ENCODE measurements at places on chromosomes 2 and 18.

- DNase-seq: no peak
Observed at GRCh38 chr18:46040033-46040746, 31.9 kb downstream of the PSTPIP2 start.

DNA sequence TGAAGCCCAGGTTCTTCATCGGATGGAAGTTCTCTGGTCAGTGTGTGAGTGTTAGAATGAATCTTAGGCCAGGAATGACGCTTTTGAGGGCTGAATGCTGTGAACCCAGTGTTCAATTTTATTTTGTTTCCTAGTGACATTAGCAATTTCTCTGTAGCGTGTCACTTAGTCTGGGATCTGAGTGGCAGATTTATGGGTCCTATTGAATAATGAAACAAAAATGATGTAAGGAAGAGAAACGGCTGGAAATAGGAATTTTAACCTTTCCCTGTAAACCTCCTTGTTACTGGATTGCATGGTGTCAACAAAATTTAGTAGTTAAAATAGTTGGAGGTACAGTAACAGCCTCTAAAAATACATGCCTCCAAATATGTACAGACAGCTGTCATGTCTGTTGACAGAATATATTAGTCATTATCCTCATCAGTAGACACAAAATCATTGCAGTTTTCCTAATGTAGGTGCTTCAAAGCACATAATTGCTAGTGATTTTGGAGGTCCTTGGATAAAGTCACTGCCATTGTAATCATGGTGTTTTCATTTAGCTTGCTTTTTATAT lies 223.8 kb upstream of the SPRED2 start:
- no peak for DNase-seq

DNA sequence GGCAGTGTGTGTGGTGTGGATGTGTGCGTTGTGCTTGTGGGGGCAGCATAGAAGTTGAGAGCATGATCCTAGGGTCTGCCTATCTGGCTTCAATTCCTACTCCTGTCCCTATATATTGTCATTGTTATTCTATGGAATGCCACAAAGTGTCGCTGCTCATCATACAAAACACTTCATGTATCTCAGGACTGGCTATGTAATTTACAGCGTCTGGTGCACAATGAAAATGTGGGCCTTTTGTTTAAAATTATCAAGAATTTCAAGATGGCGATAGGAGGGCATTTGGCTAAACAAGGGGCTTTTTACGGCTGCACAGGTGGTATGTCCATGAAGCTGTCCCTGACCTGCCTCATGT lies 3.4 kb downstream of the SERPINB2 start:
- peak; percentile 24 for DNase-seq

DNA sequence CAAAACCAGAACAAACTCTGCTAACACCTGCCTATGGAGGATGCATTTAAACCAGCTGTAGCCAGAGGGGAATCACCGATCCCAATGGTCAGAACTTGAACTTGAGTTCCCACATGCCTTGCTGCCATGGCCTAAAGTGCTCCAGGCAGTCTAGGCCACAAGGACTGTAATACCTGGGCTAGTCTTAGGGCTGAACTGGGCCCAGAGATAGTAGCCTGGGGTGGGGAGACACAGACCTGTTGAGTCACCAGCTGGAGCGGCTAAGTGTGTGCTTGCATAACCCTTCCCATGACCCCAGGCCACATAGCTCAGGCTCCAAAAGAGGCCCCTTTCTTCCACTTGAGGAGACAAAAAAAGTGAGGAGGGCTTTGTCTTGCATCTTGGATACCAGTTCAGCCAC lies 515.0 kb upstream of the DDX18 start:
- DNase-seq: no peak

GRCh38 chr18:64972545-64972944 lies 778.3 kb upstream of the CDH7 start:
- no peak for DNase-seq

GRCh38 chr2:213157242-213157641 lies 5.8 kb upstream of the IKZF2 start:
- peak; percentile 31 for DNase-seq

DNA sequence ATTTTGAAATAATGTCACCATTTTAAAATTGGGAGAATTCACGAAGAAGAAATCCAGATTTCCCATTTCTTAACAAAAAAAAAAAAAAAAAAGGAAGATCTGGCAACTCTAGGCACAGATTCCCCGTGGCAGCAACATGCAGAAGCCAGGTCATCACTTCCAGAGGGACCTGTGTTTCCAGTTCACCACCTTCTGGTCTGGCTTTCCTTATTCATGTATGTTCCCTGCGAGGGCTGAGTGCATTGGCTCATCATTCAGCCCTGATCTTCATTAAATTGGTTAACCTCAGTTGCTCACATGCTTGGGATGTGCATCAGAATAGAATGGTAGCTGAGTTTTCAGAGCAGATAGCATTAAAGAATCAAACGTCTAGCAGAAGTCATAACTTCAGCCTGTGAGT lies 25.0 kb upstream of the MAP3K20 start:
- DNase-seq: no peak

GRCh38 chr2:72623481-72623880 lies 202.4 kb downstream of the EXOC6B start:
- DNase-seq: no peak

DNA sequence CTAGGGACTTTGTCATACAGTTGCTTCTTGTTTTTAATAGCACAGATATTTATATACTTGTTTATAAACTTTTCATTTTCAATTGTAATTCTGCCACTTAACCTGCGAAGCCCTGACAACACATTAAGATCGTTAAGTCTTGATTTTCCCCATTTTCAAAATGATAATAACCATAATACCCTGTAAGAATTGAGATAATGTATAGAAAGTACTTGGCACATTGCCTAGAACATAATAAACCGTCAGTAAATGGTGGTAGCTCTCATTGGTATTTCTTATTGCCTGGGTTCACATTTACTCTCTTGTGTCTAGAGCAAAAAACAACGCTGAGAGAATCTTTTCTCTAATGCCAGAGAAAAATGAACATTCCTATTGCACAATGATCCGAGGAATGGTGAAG lies 18.6 kb downstream of the PTCD3 start:
- DNase-seq: no peak

GRCh38 chr2:208175840-208176153 lies 12.4 kb upstream of the CRYGA start:
- no peak for DNase-seq

GRCh38 chr2:97656905-97657587 lies 6.8 kb downstream of the ACTR1B start:
- no peak for DNase-seq

DNA sequence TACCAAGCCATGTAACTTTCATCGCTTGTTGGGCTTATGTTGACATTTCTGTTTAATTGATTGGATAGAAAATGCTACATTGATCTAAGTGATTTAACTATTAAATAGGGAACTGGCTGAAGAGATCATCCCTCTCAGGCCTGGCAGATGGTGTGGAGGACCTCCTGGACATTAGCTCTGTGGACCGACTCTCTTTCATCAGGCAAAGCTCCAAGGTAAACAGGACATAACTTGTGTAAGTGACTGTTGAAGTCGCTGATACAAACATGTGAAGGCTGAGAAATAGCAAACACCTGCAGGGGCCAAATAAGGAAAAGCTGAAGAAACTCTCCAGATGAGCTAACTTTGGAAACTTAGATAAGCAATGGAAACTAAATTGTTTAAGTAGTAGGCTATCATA lies 68.8 kb downstream of the UNC80 start:
- no peak for DNase-seq

DNA sequence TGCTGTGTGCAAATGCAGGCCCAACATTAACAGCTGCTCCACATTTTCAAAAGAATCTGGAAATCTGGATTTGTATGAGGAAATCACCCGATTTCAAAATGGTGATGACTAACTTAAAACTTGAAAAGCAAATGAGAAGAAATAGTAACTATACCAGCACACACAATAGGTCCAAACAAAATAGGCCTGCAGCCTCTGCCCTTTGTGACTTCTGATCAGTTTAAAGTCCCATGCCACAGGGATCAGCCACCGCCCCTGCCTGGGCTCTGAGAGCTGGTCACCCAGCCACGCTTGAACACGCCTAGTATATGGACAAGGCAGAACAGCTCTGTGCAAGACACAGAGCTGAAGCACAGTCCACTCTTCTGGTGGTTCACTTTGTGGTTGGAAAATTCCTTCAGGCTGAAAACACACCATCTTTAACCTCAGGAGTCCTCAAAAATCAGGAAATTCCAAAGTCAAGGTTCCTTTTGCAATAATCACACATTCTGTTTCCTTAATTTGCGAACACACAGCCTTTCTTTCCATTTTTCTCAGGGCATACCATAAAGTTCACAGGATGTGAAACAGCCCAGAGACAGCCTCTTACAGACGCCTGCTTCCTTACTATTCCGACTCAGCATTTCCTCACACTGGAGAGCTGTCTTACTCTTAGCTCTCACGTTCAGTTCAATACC lies 150.1 kb upstream of the RIOK3 start:
- peak; percentile 91 for DNase-seq

GRCh38 chr2:120245520-120246332 lies 6.9 kb upstream of the RALB start:
- DNase-seq: no peak

DNA sequence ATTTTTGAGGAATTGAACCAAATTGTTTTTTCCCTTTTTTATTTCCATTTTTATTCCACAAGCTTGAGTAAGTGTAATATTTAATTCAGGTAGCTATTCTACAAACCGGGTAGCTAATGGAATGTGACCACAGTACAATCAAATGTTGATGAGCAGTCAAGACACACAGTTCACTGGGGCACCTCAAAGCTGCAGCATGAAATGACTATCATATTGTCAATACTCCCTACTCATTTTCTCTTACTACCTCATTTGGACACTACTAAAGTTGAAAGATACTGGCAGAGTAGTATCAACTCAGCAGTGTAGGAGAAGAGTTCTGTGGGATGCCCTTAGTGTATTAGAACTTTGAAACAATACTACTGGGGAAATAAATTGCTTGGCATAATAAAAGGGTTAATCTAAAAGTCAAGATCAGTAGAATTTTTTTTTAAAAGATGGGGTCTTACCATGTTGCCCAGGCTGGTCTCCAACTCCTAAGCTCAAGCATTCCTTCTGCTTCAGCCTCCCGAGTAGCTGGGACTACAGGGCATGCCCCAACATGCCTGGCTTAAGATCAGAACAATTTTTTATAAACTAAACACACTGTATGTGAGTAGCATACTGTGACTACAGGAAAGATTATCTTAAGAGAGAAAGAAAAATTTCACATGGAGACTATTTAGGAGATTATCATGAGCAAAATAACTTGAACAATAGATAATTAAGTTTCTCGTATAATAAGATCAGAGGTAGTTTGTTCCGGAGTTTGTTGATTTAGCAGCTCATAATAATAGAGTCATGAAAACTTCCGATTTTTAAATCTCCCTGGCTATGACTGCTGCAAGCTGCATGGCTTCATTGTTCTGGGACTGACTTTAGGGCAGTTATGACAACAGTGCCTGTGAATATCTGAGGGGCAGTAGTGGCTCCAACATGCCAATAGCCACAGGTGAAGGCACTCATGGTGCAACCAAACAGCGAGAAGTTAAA lies 43.7 kb downstream of the MYO3B start:
- peak; percentile 56 for DNase-seq

DNA sequence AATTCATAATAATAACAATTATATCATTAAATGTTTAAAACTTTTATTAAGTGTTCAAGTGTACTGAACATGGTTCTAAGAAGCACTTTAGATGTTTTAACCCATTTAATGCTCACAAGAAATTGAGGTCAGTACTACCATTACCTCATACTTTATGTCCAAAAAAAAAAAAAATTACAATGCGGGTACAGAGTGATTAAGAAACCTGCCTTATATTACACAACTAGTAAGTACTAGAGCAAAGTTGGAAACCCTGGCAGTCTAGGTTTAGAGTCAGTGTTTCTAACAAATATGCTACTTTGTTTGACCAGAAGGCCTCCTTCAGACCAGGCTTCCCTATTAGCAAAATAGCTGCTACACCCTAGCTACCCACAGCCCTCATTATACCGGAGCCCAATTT lies 28.5 kb downstream of the PLEKHM3 start:
- DNase-seq: no peak

DNA sequence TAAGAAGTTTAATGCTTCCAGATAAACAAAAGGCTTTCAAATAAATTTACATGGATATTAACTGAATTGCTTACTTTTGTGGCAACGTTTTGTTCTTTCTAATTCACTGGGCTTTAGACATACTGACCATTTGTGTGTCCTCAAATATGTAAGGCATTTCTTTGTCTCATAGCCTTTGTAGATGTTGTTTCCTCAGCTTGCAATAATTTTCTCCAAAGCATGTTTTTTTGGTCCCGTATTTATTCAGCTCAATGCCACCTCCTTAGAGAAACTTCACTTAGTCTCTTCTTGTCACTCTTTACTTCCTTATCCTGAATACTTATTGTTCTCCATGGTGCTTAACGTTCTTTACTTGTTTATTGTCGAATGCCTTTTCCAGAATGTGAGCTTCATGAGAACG lies 98.5 kb downstream of the NUP35 start:
- no peak for DNase-seq

DNA sequence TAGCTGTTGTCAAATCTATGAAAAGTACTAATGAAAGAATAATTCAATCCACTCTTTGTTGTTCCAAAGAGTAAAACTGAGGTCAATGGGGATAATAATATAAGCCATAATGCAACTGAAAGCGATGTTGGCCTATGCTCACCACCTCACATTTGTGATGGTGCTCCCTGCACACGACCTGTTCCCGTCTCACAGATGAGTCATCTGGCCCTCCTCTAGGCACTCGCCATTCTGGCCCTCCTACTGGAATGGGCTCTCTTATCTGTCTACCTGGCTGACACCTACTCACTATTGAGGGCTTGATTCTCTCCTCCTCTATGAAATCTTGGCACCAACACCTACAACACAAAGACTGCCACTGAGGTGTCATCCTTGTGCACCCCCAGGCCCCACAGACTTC lies 585.9 kb upstream of the ID2 start:
- no peak for DNase-seq

- DNase-seq: no peak
Observed at GRCh38 chr2:72145658-72146329, 1.9 kb downstream of the CYP26B1 start.

DNA sequence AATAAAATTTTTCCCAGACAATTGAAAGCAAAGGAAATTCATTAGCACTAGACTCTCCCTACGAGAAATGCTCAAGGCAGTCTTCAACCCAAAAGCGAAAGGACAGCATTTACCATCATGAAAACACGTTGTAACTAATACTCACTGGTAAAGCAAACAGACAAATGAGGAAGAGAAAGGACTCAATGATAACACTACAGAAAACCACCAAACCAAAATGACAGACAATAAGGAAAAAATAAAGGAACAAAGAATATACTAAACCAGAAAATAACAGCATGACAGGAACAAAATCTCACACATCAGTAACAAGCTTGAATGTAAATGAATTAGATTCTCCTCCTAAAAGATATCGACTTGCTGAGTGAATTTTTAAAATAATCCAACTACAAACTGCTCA lies 190.7 kb downstream of the NOL4 start:
- no peak for DNase-seq
